ENCODE measurements at places on chromosomes 5 and 9. TPM values are rescaled to one million over a fixed set of nuclear protein-coding genes. Genes with fewer than 3 reads are reported as not detected.

The CDX1 gene
- 1.0 TPM for polyA plus RNA-seq

DNA sequence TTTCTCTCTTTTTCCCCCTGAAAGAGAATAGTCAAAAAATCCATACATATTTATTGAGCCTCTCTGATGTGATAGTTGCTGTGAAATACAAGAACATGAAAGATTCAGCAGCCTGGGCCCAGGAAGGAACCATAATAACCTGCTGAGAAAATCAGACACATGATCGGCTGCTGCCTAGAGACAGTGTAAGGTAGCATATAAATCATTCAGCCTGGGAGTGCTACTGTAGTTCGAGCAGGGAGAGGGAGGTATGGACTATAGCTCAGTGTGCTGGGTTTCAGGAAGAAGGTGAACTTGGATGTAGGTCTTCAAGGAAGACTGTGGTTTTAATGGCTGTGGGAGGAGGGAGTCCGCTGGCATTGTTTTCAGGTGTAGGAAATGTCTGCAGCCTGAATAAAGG, 469.1 kb downstream of the RAB3C start:
- DNase-seq = no peak

DNA sequence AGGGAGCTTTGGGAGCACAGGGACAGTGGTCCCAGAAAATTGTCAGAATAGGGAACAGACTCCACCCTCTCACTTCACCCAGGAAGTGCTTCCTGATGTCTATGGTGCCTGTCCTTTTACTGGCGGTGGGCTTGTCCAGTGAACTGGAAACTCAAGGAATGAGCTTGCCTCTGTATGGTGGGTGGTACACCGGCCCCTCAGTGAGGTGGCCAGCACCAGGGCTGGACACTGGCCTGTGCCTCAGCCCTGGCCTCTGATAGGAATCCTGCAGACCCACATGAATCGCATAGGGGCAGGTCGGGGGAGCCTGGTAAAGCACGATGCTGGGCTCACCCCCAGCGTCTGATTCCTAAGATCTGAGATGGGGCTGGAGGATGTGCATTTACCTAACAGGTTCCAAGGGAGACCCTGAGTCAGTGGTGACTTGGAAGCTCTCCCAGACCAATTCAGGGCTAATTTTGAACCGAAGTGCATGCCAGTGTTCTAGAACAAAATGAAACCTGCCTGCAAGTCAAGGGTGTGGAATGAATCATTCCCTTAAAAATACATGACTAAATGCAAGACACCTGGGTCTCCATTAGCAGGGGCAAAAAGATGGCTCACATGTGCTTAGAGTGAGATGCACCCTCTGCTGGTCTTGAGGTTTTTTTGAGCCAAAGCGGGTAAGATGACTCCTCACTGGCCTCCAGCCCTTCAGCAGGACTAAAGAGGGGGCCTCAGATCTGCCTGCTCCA, 178.3 kb downstream of the HSPA4 start:
- no peak for DNase-seq

GRCh38 chr9:29282121-29282520, 1708.8 kb upstream of the C9orf72 start:
- no peak for DNase-seq

DNA sequence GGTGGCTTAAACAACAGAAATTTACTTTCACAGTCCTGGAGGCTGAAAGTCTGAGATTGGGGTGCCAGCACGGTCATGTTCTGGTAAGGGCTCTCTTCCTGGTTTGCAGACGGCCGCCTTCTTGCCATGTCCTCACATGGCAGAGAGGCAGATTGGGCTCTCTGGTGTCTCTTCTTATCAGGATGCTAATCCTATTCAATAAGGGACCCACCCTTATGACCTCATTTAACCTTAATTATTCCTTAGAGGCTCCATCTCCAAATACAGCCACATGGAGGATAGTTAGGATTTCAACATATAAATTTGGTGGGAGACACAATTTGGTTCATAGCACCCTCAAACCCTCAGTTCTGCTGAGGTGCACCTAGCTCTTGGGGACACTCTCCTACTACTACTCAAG, 180.4 kb downstream of the DAB2IP start:
- no peak for DNase-seq

GRCh38 chr5:36147681-36148080, 4.0 kb downstream of the LMBRD2 start:
- DNase-seq = no peak

The SPATA31D4 gene
- polyA plus RNA-seq = not detected

- peak; percentile 17 for DNase-seq
Observed at GRCh38 chr5:71757590-71758543, 38.8 kb downstream of the CARTPT start.

- no peak for DNase-seq
Observed at GRCh38 chr9:119868694-119869093, 499.5 kb upstream of the BRINP1 start.

DNA sequence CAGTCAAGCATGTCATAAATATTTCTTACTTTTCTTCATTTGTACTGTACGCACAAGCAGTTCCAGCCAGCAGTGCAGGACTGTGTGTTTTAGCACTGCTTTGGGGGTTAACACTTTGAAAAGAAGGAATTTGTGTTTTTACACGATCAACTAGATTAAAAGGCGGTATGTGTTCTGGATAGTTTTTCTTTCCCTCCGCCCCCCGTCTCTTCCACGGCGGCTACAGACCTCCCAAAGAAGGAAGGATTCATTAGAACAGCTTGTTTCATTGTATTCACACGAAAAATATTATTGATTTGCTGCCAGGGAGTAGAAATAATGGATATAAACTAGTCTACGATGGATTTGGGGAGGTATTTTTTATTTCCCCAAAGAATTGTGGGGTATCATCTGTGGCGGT, 336.8 kb upstream of the RFX3 start:
- DNase-seq = no peak

GRCh38 chr9:99595796-99596195, 225.9 kb upstream of the NR4A3 start:
- DNase-seq = no peak

DNA sequence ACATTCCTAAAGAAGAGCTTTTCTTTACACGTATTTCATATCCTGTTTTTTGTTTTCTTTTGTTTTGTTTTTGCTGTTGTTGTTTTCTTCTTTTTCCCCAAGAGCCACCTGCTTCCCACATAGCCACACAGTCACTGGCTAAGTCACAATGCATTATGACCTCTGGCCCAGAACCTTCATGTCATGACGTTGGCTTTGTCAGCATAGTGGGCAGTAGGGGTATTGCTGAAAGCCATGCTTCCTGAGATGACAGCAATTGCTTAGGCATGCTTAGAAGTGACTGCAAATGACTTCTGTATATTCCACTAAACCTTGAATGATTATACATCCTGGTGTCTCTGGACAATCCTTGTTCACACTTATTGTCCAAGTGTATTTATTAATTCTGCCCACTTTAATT, 375.8 kb downstream of the TAF11L14 start:
- DNase-seq = no peak

DNA sequence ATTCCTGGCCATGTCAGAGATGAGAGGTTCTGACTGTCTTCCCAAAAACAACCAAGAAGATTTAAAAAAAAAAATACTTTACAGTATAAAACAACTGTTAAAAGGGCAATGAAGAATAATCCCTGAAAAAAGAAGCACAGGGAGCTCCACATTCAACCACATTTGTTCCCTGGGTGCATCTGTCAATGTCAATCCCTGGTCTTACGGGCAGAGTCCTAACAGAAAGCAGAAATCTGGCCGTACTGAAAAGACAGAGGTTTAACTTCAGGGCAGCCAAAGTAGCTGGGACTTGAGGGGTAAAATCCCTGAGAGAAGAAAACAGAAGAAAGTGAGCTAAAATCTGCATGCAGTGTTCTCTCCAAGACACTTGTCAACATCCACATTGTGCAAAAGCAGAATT, 76.6 kb downstream of the RICTOR start:
- DNase-seq = no peak

DNA sequence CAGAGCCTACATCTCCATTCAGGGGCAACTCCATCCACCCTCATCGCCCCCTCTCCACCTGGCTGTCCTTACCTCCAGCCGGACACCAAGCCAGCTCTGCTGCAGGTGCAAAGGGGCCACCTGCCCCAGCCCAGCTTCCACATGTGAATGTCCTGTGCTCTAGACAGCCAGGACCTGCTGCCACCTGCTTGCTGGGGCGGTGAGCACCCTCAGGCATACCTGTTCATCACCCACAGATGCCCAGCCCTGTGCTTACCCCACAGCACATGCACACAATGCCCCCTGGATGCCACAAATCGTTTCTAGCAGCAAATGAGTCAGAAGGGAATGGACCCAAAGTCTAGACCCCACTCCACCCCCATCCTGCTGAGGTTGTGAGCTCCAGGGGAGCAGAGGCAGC, 13.3 kb upstream of the NKD2 start:
- DNase-seq = no peak

DNA sequence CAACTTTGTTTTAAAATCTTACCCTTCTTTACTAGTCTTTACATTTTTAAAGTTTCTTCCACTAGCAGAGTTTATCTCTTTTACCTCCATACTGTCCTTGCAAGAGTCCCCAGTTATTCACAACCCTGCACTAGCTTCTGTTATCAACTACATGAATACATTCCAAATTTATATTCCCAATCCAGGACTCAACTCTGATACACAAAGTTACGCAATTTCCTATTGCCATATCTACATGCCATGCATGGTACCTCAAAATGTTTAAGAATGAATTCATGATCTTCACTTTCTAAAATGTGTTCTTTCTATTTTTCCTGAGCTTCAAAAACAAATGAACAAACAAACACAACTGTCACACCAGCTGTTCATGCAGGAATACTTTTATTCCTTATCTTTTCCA, 668.7 kb downstream of the CDH18 start:
- DNase-seq = no peak

DNA sequence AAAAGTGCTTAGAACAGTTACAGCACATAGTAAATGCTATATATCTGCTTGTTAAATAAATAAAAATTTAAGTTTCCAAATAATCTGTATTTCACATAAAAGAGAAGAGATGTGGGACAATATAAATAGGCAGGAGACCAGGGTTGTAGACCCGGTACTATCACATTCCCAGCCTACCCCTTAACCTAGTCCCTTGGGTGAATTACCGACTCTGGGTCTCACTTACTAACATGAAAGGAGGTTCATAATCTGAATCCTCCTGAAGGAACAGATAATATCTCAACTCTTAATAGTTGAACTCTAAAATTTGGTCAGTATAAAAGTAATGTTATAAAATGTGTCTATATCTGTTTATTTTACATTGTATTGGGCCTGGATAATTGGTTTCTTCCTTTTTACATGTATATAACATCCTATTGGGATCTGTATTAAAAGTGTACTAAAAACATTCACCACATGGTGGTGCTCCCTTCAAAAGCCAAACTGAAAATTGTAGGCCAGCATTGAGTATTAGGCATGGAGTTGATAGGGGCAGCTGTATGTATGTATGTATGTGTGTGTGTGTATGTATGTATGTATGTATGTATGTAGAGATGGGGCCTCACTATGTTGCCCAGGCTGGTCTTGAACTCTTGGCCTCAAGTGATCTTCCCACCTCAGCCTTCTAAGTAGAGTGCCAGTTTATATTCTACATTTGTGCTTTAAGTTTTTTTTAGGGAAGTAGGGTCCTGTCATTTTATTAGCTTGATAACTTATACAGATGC, 64.2 kb upstream of the ABL1 start:
- peak; percentile 71 for DNase-seq

DNA sequence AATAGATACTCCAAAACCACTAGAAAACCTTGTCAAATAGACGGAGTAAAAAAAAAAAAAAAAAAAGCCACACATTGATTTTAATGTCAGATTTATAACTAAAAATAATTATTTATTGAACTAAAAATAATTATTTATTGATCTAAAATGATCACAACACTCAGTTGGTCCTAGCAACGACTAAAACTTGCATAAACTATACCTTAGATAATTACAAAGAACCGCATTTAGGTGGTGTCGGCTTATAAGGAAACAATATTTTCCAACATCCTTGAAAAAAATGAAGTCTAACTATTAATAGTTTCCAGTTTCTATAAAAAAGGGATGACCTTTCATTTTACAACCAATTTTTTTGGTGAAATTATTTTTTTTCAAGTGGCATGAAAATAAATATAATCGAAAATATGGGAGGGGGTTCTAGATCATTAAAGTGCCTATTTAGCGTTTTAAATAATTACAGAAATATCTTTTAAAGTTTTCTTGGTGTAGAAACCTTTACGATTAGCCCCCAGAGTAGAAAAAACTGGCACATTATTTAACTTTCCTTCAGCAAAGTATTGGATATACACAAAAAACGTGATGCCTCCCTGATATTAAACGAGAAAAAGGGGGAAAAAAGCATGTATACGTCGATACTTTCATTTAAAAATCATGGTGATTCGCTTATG, 3.7 kb downstream of the ARRDC3 start:
- no peak for DNase-seq

- no peak for DNase-seq
Observed at GRCh38 chr5:89350684-89351083, 467.7 kb upstream of the MEF2C start.

- DNase-seq = no peak
Observed at GRCh38 chr5:44675296-44675695, 133.5 kb upstream of the MRPS30 start.

The ARHGEF37 gene
- 4.3 TPM for polyA plus RNA-seq

Data from renal cortex interstitium (tissue), 15 donors.